Uterine smooth muscle cell (primary cell): ENCODE measurements at places on chromosomes 5 and 9. TPM values are rescaled to one million over a fixed set of nuclear protein-coding genes. Genes with fewer than 3 reads are reported as not detected.

Gene ARL14EPL
- 0.89 TPM in 1 of 2 replicates, not detected in the other for total RNA-seq

Gene CEMIP2
- 80.5 and 90.1 TPM in 2 replicates for total RNA-seq

Gene MACIR
- 28.1 and 82.0 TPM in 2 replicates for total RNA-seq

Gene SLC6A19
- total RNA-seq: not detected in 2 replicates

Gene GDA
- 0.11 TPM in 1 of 2 replicates, not detected in the other for total RNA-seq

Gene QSOX2
- total RNA-seq: 17.7 and 19.0 TPM in 2 replicates

Gene DPYSL3
- total RNA-seq: 120 and 138 TPM in 2 replicates

Gene ZNF483
- total RNA-seq: 1.9 and 2.4 TPM in 2 replicates

Gene IFNA2
- total RNA-seq: not detected in 2 replicates

Gene CARD9
- total RNA-seq: 2.1 and 3.4 TPM in 2 replicates

Gene SLC6A18
- not detected in 2 replicates for total RNA-seq

Gene KIAA1958
- 1.7 and 3.7 TPM in 2 replicates for total RNA-seq

Gene CCDC180
- total RNA-seq: 1.1 and 4.5 TPM in 2 replicates

Gene WDR55
- 29.4 and 37.5 TPM in 2 replicates for total RNA-seq

Gene CDX1
- total RNA-seq: 0.12 TPM in 1 of 2 replicates, not detected in the other

Gene FGF18
- 0.12 and 0.22 TPM in 2 replicates for total RNA-seq

Gene GFRA3
- total RNA-seq: not detected in 2 replicates

Gene PCDHGC5
- 2.3 and 2.9 TPM in 2 replicates for total RNA-seq

Gene DBH
- not detected in 2 replicates for total RNA-seq

Gene SOWAHA
- under 0.01 TPM in 1 of 2 replicates, not detected in the other for total RNA-seq

Gene PCDHGB7
- 6.0 and 7.4 TPM in 2 replicates for total RNA-seq

Gene MAMDC2
- total RNA-seq: 2.4 and 2.5 TPM in 2 replicates

Gene TAS2R1
- total RNA-seq: not detected in 2 replicates

Gene EPB41L4B
- total RNA-seq: 0.11 and 0.12 TPM in 2 replicates

Gene CDH9
- total RNA-seq: not detected in 2 replicates

Gene CCNO
- total RNA-seq: 0.12 and 0.22 TPM in 2 replicates

Gene CARD6
- total RNA-seq: 5.9 and 7.4 TPM in 2 replicates

Gene LHFPL2
- 68.6 and 72.5 TPM in 2 replicates for total RNA-seq

Gene DMRT3
- not detected in 2 replicates for total RNA-seq

Gene GFI1B
- not detected in 2 replicates for total RNA-seq

Gene IL4
- not detected in 2 replicates for total RNA-seq

Gene PITX1
- 1.5 and 2.2 TPM in 2 replicates for total RNA-seq

Gene SLC6A7
- total RNA-seq: under 0.01 TPM in 1 of 2 replicates, not detected in the other
